ENCODE measurements at places on chromosomes 2 and 18.
A peak's percentile ranks its signal among the peaks of the same experiment; 100 is the strongest.

DNA sequence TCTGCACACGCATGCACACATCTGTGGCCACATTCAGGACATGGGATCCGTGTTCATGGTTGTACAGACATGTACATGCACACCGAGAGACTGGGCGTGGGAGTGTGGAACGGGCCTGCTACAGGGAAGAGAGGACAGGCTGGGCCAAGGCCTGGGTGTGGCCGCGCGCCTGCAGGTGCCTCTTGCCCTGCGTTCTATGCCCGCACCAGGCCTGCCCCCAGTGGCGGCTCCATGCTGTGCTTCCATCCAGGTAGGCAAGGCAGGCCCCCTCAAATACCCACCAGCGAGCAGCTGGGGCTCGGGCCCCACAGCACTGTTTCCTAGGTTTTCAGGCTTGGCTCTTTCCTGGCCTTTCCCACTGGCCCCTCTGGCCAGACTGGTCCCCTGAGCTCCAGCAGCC is 15.5 kb upstream of the PTMA start:
- no peak for DNase-seq

- DNase-seq: no peak
These were observed 75.5 kb upstream of the CABLES1 start for GRCh38 chr18:23059541-23060465.

- no peak for DNase-seq
These were observed 365.5 kb downstream of the FIGN start for GRCh38 chr2:163370169-163370886.

DNA sequence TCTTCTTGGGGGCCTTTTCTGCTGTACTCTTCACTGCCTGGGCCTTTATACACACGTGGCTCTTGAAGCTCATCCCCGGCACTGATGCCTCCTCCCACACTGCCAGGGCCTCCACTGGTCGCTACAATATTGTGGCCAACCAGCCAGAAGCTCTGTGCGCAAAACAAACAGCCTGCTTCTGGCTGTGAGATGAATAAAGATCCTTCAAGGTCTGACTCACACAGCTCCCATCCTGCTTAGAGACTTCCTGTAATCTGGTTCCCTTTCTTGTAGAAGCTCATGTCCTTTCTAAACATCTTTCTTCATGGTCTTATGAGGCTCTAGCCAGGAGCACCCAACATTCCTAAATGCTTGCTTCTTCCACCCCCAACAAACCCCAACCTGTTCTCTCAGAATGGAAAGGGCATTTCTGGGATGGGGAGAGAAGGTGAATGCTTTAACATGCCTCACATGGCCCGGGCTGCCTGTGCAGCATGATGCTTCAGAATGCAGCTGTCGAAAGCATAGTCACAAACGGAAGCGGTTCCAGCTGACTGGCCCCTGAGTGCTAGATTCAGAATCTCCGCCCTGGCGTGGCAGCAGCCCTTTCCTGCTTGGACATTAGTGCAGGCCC is 24.6 kb downstream of the NRP2 start:
- DNase-seq: peak; percentile 69

GRCh38 chr2:221377597-221377996 is 194.5 kb downstream of the EPHA4 start:
- DNase-seq: no peak

GRCh38 chr18:23992089-23992940 is 22.2 kb upstream of the TTC39C start:
- DNase-seq: peak; percentile 63

GRCh38 chr18:33231474-33232317 is 208.8 kb downstream of the CCDC178 start:
- peak; percentile 68 for DNase-seq

DNA sequence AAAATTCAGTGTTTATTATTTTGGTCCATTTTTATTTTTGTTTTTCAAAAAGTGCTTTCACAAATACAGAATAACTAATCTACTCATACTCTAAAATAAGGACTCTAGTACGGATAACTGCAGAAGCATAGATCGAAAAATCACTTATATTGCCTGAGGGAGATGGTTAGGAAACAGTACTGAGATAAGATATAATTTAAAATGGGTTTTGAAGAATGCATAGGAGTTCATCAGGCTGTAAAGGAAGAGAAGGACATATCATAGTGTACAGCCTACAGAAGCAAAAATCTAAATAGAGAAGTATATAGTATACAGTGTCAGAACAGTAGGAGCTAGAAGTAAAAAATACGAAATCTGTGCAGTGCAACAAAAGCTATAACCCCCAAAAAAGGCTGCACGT is 247.4 kb downstream of the SOX11 start:
- DNase-seq: no peak

- DNase-seq: no peak
These were observed 18.6 kb upstream of the VPS4B start for GRCh38 chr18:63440881-63441280.

DNA sequence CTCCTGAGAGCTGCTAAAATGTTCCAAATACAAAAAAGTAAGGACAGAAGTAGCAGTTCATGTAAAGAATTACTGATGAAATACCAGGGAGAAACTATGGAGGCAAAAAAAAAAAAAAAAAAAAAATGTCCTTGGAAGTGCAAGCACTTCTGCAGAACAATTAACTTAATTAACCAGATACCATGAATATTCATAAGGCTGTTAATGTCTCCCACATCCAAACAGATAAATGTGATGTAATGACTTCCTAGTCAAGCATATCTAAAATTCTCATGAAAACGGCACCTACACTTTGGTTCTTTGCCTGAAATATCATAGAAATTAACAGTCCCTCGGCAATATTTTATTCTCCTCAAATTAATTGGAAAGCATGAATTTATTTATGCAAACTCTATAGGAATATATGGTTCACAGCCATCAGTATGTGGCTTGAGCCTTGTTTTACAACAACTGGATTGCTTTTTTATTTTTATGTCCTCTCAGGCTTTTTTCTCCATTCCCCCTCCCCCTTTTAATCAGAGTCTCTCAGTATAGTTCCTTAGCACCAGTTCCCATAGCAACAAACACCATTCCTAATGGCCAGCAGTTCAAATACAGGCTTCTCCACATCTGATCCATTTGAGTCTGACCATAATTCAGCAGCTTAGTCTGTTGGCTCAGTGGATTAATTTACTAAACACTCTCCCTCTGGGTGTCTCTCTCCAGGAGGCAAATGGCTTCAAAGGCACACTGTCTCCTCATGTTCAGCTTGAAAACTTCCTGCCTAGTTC is 97.1 kb downstream of the ITGA4 start:
- no peak for DNase-seq

DNA sequence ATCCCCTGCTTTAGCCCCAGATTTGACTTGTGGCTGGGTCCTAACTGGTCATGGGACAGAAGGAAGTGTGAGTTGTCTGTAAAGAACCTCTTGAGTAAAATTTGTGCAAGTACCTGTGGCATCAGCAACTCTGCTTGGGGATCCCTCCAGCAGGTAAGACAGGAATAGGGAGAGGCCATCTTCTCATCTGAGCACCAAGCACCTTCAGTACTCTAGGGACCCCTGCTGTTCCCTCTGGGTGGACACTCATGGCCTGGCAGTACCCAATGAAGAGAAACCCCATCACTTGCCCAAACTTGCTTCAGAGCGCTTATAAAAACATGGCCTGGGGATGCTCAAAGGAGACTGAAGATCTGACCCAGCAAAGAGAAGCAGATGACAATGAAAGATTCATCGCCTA is 297.8 kb downstream of the SP3 start:
- DNase-seq: no peak

DNA sequence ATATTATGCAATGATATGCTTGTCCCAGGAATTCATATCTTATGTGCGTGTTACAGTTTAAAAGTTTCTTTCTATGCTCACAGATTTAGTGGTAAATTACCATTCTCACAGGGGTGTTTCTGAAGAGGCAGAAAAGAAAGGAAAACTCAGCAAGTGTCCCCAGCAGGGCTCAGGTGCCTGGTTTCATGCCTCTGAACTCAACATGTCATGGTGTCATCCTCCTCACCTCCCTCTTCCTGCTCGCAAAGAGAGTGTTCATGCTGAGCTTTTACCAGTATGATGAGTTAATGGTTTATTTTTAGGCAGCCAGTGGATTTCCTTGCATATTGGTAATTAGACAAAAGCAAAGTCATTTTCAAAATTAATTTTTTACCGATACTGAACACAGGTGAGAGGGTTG is 492.9 kb upstream of the ZEB2 start:
- DNase-seq: no peak

DNA sequence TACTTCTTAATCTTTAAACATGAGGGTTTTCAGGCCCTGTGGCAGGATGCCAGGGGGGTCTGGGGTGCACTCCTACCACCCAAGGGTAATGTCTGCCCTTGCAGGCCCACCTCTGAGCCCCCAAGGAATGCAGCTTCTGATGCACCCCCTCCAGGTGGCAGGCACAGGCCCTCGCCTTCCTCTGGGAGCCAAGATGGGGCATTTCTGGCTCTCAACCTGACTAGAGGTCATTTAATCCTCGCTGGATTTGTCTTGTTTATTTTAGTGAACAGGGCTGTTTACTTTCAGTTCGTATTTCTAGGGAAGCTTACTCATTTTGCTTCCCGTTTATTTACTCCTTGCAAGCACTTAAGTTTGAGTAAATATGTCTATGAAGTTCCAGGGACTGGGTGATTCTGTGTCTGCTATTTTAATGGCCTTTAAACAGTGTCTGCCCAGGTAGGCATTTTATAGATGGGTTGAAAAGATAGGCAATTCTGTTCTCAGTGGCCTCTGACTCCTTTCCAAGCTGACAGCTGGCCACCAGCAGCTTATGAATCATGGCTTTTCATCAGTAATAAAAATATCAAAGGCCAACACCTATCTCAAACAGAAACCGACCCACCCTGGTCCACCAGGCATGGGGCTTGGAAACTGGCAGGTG is 11.1 kb upstream of the DNPEP start:
- no peak for DNase-seq

DNA sequence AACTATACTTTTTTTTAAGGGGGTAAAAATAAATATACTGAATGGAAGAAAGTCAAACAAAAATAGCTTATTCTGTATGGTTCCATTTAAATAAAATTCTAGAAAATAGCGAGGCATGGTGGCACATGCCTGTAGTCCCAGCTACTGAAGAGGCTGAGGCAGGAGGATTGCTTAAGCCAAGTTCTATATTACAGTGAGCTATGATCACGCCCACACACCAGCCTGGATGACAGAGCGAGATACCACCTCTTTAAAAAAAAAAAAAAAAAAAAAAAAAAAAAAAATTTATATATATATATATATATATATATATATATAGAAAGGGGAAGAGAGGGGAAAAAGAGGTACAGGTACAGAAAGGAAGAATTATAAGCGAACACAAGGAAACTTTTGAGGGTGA is 77.7 kb downstream of the MEMO1 start:
- DNase-seq: peak; percentile 41

- no peak for DNase-seq
These were observed 331.1 kb upstream of the SLC14A2 start for GRCh38 chr18:45284174-45284573.

DNA sequence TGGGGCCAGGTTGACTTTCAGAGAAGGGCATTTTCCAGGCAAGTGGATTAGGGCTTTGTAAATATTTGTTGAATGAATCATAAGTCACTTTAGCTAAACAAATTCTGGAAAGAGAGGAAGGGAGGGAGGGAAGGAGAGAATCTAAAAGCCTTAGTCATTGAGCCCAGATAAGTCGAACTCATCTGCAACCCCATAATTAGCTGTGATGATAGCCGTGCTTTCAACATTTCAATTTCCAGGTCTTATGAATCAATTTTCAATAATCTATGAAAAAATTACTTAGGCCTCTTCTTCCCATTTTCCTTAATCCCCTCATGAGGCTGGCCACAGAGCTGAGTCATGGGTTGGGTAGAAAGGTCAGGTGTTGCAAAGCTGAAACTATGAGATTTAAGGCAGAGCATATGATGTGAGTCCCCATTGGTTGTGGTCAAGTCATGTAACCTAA is 111.9 kb upstream of the MAPRE2 start:
- no peak for DNase-seq

GRCh38 chr2:205590759-205591158 is 91.5 kb upstream of the NRP2 start:
- DNase-seq: no peak

DNA sequence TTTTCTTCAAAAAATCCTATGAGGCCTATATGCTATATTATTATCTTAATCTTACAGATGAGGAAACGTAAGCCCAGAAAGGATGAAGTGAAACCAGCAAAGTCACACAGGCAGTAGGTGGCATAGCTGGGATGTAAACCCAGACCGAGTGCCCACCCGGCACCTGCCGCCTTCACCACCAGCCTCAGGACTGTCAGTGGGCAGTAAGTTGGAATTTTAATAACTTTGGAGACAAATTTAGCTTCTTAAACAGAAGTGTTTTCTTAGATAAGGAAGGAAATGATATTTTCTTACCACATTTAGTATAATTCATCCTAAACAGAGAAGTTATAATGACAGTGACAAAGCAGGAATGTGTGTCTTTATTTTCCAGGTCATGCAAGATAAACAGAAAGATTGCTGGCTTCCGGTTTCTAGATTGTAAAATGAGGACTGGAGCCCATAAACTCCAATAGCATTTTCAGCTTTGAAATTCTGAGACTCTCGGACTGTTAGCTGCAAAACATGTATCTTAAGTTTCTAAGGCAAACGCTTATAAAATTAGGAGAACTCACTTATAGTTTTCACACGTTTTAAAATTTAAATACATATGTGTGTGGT is 59.3 kb downstream of the CD8B2 start:
- no peak for DNase-seq

- DNase-seq: no peak
These were observed 70.5 kb downstream of the ZFP36L2 start for GRCh38 chr2:43155851-43156411.

- DNase-seq: no peak
These were observed 90.6 kb downstream of the KCTD1 start for GRCh38 chr18:26457611-26458353.

DNA sequence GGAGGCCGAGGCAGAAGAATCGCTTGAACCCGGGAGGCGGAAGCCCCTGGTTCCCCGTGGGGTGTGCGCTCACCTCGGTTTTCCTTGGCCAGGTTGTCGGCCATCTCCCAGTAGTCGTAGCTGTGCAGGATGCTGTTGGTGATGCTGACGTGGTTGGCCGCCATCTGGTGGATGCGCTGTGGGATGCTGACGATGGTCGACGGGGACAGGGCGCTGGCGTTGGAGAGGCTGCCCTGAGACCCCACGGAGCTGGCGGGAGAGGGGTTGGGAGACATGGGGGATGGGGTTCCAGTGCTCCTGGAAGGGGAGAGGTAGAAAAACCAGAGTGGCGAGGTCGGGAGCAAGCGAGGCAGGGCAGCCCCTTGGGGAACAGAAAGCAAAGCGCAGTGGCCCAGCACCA is 64.4 kb upstream of the REV1 start:
- no peak for DNase-seq
